ENCODE measurements at places on chromosomes 13 and 19.

GRCh38 chr19:51559240-51559639 is 11.8 kb upstream of the ZNF175 start:
- peak; percentile 10 for DNase-seq

DNA sequence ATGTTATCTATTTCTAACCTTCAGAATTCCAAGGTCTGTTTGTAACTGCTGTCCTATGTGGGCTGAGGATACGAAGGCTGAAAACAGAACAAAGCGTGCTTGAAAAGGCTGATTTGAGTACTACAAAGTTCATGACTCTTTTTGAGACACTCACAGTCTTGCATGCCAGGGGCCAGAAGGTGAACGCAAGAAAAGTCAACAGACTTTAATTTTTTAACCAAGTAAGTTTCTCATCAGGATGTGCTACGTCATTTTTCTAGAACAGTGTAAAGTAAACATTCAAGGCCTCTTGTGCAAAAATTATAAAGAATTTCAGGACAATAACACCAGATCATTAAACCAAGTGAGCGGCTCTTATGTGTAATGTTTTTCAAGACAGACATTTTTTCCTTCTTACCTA is 163.5 kb downstream of the COG6 start:
- no peak for DNase-seq

- no peak for DNase-seq
Observed at GRCh38 chr13:23447927-23448326, 14.4 kb upstream of the SACS start.

DNA sequence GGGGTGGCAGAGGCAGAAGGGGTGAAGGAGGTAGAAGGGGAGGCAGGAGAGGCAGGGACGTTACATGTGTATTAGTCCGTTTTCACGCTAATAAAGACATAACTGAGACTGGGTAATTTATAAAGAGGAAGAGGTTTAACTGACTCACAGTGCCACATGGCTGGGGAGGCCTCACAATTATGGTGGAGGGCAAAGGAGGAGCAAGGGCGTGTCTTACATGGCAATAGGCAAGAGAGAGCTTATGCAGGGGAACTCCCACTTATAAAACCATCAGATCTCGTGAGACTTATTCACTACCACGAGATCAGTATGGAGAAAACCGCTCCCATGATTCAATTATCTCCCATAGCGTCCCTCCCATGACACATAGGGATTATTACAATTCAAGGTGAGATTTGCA is 19.0 kb upstream of the ACOD1 start:
- DNase-seq: no peak

DNA sequence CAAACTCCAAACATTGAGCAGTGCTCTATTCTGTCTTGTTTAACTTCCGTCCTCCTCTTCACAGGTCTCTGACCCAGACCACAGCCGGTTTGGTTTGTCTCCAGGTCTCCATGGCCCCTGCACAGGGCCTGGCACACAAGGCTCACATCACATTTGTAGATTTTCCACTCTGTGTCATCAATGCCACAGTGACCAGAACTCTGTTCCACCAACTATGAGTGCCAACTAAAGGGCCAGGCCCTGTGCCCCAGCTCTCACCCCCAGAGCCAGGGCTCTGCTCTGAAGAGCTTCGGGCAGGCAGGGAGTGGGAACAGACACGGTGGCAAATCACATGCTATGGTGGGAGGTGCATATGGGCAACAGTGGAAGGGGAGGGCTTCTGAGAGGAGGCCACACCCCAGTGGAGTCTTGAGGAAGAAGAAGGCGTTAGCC is 16.0 kb downstream of the SMG9 start:
- no peak for DNase-seq

- no peak for DNase-seq
Observed at GRCh38 chr13:89737051-89737450, 1610.4 kb upstream of the MIR17HG start.

- DNase-seq: peak; percentile 60
Observed at GRCh38 chr19:35000647-35001501, 751 bp downstream of the GRAMD1A start.

GRCh38 chr13:109088624-109088917 is 459.2 kb downstream of the MYO16 start:
- no peak for DNase-seq

GRCh38 chr19:1618157-1619093 is 13.2 kb upstream of the UQCR11 start:
- no peak for DNase-seq

- no peak for DNase-seq
Observed at GRCh38 chr13:59690857-59691500, 472.7 kb downstream of the DIAPH3 start.

- DNase-seq: no peak
Observed at GRCh38 chr13:22270881-22271280, 600.0 kb downstream of the FGF9 start.

DNA sequence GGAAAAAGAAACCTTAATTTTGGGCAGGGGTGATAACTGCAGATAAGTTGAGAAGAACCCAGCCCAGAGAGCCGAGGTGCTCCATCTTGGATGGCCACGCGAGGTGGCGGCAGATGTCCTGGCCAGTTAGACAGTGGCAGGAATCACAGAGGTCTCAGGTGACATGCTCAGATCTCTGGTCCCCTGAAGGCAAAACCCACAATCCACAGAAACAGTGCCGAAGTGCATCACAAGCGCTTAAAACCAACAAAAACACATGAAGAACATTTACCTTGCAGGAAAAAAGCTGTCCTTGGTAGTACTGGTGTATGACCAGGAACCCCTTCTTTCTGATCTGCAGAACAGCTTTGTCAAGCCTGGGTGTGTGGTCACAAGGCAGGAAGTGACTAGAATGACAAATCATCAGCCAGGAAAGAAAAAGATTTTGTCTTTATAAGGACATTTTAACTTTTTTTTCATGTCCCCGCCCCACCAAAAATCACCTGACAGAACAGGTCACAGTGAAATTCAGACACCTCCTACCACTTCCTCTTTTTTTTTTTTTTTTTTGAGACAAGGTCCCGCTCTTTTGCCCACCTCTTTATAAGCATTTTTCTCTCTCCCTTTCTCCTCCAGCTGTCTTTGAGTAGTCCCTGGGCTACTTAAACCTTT is at the start of gene LCP1:
LCP1 (minus strand) TSS at position 338 of the 651 bp plus-strand sequence. CDS start 22,515 bp downstream, outside the sequence.
- DNase-seq: peak; percentile 93

GRCh38 chr13:41780715-41781706 is 179.9 kb downstream of the VWA8 start:
- no peak for DNase-seq

- no peak for DNase-seq
Observed at GRCh38 chr13:79533781-79534400, 52.9 kb downstream of the NDFIP2 start.

DNA sequence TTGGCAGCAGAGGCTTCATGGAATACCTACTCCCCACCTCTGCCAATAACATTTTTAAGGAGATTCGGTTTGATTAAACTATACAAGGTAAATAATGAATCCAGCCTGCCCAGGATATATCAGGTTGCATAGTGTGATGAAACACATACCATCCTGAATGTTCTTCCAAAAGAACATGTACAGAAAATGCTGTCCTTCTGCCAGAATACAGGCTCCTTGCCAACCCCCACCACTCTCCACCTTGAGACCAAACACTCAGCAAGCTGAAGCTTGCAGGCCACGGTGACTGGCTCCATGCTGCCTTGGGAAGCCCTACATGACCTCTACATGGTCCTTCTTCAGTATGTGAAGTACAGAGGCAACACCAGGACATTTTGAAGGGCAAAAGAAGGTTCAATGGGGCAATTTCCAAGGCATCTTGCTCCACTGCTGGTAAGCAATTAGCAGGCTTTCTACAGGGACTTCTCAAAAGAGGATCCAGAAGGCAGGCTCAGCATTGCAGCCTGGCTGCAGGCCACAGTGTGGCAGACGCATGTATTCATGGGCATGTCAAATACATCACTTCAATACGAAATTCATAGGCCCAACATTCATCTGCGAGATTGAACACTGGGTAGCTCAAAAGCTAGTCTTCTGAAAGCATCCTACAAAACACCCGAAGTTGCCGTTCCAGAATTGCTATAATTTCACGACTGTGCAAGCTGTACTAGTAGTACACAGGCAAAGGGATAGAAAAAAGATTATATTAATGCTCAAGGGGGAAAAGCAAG is 62.4 kb upstream of the SERP2 start:
- DNase-seq: no peak

DNA sequence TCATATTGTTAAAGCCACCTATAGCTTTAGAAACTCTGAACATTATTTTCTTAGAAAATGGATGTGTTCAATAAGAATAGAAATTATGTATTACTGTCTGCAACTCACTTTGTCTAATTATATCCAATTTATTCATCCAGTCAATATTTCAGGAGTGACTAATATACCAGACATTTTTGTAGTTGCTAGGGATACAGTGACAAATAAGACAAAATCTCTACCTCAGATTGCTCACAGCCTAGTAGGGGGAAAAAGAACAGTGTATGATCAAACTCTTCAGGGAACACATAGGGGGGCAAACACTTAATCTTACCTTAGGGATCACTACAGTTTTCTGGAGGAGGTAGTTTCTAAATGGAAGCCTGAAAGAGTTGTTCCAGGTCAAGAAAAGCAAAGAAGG is 8.6 kb downstream of the BRCA2 start:
- no peak for DNase-seq

DNA sequence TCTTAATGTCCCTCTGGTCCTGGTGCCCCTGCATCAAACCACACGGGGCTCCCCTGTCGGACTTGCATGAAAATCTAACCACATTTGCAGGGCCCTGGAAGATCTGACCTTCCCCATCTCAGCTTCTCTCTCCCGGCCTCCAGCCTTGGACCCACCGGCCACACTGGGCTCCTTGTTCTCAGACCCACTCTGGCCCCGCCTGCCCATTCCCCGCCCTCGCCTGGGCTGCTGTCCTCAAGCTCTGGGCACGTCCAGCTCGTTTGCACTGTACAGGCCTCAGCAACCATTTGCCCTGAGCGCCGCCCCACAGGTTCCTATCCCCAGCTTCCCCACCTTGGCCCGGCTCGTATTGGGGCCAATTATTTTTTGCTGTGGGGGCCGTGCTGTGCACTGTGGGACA is 10.5 kb downstream of the MYO9B start:
- DNase-seq: no peak

GRCh38 chr19:49779731-49780555 is 13.1 kb downstream of the AP2A1 start:
- DNase-seq: no peak

- DNase-seq: no peak
Observed at GRCh38 chr19:54955376-54955775, 8.0 kb upstream of the NLRP7 start.

DNA sequence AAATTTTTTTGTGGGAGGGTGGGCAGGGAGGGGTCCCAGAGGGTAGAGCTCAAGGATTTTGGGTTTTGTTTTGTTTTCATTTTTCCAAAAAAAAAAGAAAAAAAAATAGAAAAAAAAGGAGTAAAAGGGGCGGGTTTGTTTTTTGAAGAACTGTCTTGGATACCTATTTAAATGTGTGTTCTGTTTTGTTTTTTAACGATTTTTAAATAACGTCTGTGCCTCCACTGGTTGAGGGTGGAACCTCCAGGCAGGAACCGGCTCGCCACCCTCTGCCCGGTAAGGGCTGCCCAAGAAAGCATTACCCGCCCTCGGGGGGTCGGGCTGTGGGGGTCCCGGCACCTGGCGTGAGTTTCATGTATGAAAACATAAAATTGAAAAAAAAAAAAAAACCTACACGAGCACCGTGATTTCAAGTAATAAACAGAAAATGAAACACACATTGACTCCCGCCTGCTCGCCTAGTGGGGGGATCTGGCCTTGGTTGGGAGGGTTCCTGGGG is 10.4 kb downstream of the MIDN start:
- DNase-seq: no peak

DNA sequence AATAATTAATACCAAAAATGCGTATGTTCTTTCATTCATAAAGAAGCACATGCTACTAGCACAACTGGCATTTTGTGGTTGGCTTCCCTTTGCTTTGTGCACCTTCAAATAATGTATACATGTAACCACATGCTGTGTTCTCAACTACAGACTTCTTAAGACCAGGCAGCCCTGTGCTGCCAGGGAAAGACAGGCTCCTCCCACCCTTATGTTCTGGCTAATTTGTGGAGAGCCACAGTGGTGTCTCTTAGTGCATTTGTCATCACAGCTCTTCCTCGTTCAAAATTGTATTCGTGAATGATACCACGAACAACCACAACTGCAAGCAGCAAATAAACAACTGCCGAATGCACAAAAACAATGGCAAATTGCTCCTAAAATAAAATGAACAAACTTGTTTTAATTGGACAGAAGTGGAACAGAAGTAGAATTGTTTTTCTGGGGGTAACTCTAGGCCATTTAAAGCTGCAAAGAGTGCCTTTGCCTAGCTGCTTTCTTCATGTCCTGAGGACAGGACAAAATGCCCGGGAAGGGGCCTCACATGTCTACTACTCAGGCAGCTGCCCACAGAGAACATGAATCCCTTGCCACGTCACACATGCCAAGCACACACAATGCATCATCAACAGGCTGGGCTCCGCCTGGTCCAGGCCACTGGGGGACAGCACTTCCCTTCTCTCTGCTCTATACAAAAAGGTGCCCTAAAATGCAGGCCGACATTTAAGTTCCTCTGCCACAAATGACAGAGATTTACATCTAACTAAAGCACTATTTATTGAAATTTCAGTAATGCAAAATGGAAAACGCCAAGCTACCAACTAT is 21.7 kb downstream of the IRS2 start:
- peak; percentile 55 for DNase-seq

GRCh38 chr13:103757361-103757760 is 691.1 kb upstream of the SLC10A2 start:
- no peak for DNase-seq

DNA sequence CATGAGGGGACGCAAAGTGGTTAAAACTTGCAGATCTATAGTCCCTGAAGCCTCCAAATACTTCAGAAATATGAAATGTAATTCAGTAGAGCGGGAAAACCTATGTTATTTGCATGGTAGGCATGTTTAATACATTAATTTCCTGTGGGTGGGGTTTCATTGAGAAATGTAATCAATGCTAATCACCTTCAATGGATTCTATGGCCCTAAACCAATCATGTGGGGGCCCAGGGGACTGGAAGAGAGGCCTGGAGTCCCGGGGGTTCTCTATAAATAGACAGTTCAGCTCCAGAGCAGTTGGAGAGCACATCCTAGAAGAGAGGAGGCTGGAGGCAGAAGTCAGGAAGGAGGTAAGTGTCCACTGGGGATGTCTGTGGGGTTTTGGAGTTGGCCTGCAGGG is at the start of gene ZSCAN5C:
ZSCAN5C (plus strand) TSS at position 301 of the 400 bp plus-strand sequence. CDS start 3,641 bp downstream, outside the sequence.
- no peak for DNase-seq

- DNase-seq: no peak
Observed at GRCh38 chr19:30877661-30878113, 471.5 kb downstream of the TSHZ3 start.

GRCh38 chr13:47564041-47564440 is 437.0 kb downstream of the SUCLA2 start:
- no peak for DNase-seq
